Psoas muscle (tissue), 8 donors: ENCODE measurements at places on chromosomes 1 and 21.

GRCh38 chr21:21547368-21547953 is 549.3 kb downstream of the NCAM2 start:
- DNase-seq: no peak

DNA sequence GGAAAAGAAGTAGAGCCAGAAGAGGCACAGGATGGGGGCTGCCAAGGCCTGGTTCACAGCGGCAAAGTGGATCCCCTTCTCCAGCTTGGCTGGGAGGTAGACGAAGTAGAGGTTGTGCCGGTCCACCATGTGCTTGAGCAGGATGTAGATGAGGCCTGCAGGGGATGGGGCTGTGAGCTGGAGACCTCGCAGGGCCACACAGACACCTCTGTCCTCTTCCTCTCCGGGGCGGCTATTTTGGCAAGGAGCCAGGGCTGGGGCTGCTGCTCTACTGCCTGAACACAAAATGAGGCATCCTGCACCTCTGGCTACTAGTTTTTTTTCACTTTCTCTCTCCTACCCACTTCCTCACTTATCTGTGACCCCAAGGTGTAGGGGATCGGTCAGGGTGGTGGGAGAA is 32.3 kb downstream of the TMEM63A start:
- peak; percentile 73 for DNase-seq

- no peak for DNase-seq
Observed at GRCh38 chr1:45953934-45954847, 150.8 kb downstream of the MAST2 start.

DNA sequence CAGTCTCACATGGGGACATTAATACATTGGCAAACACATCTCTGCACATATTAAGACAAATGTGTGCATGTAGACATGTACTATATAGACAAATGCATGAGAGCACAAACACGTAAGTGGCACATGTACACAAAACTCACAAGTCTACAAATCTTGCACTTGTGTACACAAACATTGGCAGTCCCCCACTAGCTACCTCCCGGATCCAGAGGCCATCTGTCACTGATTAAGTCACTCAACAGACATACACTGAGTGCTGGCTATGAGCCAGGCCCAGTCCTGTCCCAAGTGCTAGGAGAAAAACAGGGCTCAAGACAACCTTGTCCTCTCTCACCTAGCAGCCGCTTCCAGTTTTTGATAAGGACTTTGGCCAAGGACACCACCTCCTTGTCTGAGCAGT is 7.0 kb downstream of the TCEA3 start:
- DNase-seq: peak; percentile 36

GRCh38 chr21:37522641-37523295 is 156.2 kb downstream of the DYRK1A start:
- no peak for DNase-seq

- DNase-seq: no peak
Observed at GRCh38 chr1:154784924-154785531, 85.1 kb downstream of the KCNN3 start.

- DNase-seq: peak; percentile 75
Observed at GRCh38 chr1:212167098-212167497, 118.1 kb upstream of the PPP2R5A start.

DNA sequence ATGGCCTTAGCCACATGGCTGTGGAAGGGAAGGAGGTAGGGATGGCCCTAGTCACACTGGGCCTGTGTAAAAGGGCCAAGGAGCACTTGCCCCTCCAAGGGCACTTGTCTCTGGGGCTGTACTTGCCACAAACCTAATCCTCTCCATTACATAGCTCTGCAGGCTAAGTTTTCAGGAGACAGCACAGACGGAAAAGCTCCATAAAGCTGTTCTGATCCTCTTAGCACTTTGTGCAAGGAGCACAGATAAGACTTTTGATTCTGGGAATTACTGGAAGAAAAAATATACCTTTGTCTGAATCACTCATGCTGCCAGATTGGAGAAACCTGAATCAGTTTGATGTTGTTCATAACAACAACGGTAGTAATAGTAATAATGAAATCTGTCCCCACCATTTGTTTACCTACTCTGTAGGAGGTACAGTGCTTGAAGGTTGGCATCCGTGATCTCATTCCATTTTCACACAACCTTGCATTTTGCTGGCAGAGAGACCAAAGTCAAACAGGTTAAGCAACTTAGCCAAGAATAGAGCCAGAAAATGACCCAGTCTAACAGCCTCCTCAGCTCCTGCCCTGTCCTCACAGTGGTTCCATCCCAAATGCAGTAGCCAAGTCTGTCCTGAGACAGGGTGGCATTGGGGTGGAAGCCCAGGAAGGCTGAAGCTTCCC is 207.1 kb downstream of the ROR1 start:
- DNase-seq: no peak

DNA sequence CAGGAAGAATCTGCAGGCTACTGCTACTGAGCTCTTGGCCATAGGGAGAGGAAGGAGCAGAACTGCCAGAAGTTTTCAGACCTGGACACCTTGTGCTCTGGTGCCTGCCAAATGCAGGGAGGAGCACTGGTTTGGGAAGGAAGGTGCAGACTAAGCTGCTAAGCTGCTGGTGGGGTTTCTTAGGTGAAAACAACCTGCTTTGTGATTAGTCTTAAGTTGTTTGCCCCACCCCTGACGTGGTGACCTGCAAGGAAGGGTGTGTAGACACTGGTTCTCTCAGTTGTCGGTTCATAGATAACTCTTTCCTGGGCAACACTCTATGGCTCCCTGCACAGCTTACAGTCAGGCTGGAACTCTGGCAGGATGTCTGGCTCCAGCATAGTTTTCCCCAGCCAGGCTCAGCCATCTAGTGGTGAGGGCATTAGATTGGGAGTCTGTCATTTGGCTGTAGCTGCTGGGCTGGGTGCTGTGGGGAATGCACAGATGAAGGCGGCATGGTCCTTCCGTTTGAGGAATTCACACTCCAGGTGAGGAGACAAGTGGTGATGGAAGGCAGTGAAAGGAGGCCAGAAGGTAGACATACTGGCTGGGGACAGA is 10.3 kb upstream of the S100A10 start:
- no peak for DNase-seq

GRCh38 chr1:110339407-110340206 is 430 bp downstream of the RBM15 start:
- DNase-seq: peak; percentile 76

GRCh38 chr1:26949266-26949925 is 10.9 kb downstream of the KDF1 start:
- no peak for DNase-seq

DNA sequence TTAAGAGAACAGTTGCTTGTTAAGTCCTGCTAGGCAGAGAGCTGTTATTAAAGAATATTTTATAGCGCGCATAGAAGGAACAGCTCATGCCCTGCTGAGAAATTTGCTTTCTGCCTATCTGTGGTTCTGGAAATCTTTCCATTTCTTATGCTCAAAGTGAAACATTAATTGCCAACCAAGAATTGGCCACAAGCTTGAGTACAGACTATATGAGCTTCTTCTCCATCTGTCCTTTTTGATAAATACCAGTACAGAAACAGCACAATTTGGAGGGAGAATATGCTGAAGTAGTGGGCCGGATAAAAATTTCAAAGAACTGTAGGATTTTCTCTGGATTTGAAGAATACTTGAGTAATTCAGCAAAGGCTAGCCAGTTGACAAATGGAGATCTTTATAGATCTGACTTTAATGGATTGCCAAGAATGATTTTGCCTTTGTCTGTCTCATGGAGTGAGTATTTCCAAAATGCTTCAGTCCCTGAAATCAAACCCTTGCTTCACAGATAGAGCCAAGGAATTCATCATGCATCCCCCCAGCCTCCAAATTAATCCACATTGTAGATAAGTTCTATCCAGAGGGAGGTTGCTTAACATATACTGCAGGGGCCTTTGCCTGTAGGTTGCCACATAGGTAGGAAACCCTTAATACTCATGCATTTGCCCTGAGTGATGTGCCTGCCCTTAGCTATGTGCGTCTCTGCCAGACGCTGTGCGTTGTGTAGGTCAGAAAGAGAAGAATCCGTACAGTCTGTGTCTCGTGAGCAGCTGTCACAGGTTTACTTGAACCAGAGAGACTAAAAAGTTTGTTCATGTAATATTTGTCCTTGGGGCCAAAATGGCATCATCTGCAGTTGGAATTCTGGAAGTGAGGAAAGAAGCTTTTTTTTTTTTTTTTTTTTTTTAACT is 44.2 kb downstream of the SMYD2 start:
- no peak for DNase-seq

DNA sequence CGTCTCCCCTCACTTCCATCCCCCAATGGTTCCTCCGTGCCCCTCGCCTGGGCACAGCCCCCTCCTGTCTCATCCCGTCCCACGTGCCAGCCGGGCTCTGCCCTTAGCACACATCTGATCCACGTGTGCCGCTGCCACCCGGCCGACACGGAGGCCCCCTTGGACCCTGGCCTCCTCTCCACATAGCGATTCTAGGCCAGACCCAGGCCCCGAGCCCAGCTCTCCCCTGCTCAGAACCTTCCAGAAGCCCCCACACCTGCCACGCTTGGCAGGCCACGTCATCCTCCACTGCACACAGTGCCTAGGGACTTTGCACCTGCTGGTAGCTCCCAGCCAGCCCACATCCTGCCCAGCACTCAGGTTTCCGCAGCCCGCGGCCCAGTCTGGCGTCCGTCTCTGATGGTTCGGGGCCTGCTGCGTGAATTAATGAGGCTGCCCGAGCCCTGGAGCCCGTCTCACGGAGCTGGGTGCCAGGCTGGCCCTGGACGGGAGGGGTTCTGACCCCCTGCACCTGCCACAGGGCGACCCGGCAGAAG is 20.1 kb downstream of the PLCH2 start:
- no peak for DNase-seq

- DNase-seq: no peak
Observed at GRCh38 chr1:97603218-97603617, 317.6 kb downstream of the DPYD start.

DNA sequence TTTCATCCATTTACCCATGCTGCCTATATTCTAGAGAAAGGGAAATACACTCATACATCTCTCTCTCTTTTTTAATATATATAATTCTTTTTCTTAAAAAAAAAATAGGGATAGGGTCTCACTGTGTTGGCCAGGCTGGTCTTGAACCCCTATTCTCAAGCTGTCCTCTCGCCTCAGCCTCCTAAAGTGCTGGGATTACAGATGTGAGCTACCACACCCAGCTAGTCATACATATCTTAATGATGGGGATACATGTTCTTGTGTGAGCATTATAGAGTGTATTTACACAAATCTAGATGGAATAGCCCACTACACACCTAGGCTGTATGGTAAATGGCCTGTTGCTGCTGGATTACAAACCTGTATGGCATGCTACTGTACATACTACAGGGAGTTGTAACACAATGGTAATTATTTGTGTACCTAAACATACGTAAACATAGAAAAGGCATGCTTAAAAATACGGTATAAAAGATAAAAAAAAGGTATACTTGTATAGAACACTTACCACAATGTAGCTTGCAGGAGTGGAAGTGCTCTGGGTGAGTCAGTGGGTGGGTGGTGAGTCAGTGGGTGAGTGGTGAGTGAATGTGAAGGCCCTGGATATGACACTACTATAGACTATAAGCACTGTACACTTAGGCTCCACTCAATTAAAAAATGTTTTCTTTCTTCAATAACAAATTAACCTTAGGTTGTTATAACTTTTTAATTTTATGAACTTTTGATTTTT is 72.9 kb downstream of the IVNS1ABP start:
- DNase-seq: no peak

- DNase-seq: no peak
Observed at GRCh38 chr1:236800623-236801022, 5.5 kb downstream of the MTR start.

DNA sequence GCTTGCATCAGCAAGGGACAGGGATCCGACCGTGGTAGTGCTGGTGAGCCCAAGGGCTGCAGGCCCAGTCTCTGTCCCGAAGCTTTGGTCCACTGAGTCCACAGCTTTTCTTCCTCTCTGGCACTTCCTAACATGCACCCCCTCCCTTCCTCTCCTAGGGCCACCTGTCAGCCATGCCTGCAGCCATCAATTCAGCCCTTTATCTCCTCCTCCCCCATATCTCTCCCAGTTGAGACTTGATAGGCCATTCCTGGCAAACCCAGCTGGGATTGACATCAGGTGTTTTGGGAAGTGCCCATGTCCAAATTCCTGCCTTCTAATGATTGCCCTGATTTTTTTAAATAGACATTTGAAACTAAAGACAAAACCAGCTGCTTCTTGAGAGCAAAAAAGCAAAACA is 25.6 kb downstream of the HLX start:
- no peak for DNase-seq

DNA sequence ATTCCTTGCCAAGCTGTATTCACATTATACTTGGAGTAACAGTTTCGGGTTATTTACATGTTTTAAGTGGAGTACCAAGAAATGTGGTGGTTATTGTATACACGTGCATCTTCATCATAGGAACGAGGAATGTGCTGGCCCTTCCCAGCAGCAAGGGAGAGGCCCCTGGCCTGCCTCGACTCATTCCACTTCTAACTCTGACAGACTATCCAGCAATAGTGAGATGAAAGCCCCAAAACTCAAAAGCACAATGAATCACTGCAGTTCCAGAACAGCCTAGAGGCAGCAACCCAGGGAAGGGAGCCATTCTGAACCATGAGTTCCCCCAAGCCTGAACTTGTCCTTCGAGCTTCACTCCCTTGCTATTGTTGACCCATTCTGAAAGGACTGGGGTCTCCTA is 23.1 kb downstream of the FAM89A start:
- DNase-seq: no peak

DNA sequence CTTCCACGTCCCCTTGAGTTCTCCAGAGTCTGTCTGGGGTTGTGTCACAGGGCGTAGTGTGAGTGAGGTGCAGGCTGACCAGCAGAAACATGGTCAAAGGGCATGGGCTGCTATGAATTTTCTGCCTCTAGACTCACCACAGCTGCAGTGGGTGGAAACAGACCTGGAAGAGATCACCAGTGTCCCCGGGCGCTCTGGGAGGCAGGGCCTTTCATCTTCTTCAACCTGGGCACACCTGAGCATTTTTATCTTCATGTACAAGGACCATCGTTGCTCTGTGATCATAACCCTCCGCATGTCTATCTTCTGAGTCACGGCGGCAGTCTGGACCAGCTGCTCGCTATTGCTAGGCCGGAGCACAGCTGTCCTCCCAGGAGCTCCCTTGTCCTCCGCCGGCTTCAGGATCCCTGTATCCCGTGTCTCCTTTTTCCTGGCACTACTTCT is 29.6 kb downstream of the DEGS1 start:
- DNase-seq: no peak

- no peak for DNase-seq
Observed at GRCh38 chr1:42529724-42530181, 66.7 kb downstream of the CCDC30 start.

- no peak for DNase-seq
Observed at GRCh38 chr1:186483561-186483960, 22.6 kb upstream of the PDC start.

DNA sequence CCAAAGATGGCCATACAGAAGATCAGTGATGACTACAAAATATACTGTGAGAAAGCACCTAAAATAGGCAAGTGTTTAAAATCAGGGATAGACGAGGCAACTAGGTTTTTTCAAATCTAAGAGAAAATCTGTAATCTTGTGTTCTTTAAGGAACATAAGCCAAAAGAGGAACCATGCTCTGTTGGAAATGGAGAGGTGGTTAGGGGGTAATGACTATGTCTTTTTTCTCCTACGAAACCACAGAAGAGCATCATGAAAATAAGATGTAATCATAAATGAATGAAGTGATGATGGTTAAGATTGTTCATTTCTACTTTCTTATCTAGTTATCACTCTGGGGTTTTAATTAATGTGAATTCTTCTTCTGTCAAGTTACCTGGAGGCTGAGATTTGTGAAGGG is 43.1 kb downstream of the RGSL1 start:
- DNase-seq: no peak
